AG08395 (cell line): ENCODE measurements at places on chromosomes 3 and 15.

- no peak for DNase-seq
These were observed 25.1 kb upstream of the POLG start for GRCh38 chr15:89359471-89360293.

DNA sequence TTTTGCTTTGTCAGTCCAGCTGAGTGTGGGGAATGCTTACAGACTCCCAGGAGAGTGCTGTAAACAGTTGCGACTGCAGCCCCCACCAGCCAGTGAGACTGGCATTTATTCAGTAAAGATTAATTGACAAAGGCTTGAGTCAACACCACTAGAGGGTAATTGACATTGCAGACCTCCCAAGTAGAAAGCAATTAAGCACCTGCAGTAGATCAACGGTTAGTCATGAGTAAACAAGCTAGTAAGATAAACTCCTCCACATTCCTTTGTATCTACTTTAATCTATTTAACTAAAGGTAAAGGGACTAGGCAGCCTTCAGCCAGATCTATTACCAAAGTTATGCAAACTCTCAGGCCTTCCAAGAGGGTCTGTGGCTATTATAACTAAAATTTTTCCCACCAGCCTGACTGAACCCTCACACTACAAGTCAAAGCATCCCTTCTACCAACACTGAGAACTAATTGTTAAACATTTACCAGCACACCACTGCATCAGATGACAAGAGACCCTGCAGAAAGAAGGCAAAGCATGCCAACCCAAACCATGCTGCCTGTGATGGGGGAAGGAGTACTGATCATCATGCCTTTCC is 30.5 kb upstream of the GALNT15 start:
- no peak for DNase-seq

- DNase-seq: no peak
These were observed 79.8 kb upstream of the MDFIC2 start for GRCh38 chr3:70392227-70392626.

DNA sequence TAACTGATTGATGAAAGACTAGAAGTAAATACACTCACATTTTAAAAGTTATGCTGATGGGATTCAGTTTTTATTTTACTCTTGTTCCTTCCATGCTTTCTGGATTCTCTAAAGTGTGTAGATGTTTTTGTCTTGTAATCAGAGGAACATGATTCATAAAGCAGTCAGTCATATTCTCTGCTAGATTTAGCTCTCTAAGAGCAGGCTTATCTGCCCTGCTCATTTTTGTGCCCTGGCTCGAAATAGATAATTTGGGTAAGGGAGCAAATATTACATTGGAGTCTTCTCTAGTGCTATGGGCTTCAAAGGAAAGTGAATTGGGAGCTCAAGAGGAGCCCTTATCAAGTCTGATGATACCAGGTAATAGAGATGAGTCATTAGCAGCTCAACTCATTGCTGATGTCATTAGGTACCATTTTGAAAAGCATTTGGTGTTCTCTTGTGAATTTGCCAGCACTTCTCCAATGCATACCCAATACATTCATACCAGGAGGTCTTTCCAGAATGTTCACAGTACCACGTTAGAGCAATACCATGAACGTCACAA is 27.7 kb downstream of the SACM1L start:
- DNase-seq: no peak

- no peak for DNase-seq
These were observed 609 bp upstream of the TBC1D23 start for GRCh38 chr3:100260081-100260684.

- no peak for DNase-seq
These were observed 59.3 kb downstream of the MCF2L2 start for GRCh38 chr3:183369117-183369516.

- no peak for DNase-seq
These were observed 12.9 kb downstream of the WNT5A start for GRCh38 chr3:55474213-55474632.

- no peak for DNase-seq
These were observed 185.5 kb upstream of the KCNMB2 start for GRCh38 chr3:178350763-178351162.

DNA sequence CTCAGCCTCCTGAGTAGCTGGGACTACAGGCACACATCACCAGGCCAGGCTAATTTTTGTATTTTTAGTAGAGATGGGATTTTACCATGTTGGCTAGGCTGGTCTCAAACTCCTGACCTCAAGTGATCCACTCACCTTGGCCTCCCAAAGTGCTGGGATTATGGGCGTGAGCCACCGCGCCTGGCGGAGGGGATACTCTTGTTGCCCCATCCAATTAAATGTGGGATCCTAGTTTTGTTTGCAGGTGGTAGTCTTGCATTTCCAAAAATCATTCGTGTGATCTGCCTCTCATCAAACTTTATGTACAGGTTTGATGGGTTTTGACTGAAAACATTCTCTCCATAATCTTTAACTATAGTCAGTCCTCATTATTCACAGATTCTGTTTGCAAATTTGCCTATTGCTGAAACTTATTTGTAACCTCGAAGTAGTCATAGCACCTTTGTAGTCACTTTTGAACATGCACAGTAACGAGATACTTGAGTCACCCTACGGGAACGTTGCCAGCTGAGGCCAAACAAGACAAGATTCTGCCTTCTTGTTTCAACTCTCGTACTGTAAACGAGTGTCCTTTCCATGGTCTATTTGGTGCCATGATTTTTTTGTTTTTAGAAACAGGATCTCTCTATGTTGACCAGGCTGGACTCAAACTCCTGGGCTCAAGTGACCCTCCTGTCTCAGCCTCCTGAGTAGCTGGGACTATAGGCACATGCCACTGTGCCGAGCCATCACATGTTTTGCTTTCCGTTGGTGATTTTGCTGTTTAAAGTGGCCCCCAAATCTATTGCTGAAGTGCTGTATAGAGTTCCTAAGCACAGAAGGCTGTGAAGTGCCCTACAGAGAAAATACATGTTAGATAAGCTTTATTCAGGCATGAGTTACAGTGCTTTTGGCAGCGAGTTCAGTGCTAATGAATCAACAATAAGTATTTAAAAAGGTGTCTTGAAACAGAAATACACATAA is 8.1 kb upstream of the MAPK6 start:
- DNase-seq: peak; percentile 60

GRCh38 chr3:24368605-24369004 is 126.0 kb downstream of the THRB start:
- DNase-seq: no peak

DNA sequence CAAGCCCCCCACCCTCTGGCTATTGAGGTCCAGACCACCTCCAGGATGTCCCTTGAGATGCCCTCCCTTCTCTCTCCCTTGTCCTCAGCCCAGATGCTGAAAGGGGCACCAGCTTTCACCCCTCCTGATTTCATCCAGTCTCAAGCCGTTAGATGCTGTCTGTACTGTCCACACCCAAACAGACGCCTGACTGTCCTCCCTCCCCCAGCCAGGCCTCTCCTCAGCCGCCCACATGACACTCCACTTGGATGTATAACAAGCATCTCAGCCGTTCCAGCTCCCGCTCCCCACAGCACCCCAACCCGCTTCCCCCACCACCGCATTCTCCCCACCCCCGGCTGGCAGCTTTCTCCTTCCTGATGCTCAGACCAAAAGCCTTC is 25.0 kb upstream of the CYP11A1 start:
- peak; percentile 82 for DNase-seq

- DNase-seq: no peak
These were observed 142.8 kb downstream of the IGF1R start for GRCh38 chr15:98791046-98791701.

DNA sequence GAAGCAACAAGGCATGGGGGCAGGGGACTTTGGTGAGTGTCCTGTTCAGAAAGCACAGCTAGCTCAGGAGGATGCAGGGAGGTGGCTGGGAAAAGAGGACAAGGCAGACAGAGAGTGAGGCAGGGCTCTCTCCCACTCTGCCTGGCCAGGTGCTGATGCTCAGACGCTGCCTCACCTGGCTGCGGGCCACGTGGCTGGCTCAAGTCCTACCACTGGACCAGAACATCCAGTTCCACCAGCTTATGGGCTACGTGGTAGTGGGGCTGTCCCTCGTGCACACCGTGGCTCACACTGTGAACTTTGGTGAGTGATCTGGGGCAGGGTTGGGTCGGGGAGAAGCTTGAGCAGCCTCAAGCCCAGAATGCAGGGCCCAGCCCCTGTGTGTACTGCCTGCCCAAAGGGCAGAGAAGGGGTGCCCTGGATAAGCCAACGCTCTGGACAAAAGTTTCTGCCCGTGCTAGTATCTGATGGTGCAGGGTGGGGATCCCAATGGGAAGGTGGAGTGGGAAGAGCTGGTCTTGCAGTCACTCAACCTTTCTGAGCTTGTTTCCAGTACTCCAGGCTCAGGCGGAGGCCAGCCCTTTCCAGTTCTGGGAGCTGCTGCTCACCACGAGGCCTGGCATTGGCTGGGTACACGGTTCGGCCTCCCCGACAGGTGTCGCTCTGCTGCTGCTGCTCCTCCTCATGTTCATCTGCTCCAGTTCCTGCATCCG is 20.9 kb downstream of the NOX5 start:
- no peak for DNase-seq

- no peak for DNase-seq
These were observed 445.7 kb upstream of the BCHE start for GRCh38 chr3:166282931-166283330.

- no peak for DNase-seq
These were observed 207.9 kb upstream of the SLC2A2 start for GRCh38 chr3:171234298-171235010.

DNA sequence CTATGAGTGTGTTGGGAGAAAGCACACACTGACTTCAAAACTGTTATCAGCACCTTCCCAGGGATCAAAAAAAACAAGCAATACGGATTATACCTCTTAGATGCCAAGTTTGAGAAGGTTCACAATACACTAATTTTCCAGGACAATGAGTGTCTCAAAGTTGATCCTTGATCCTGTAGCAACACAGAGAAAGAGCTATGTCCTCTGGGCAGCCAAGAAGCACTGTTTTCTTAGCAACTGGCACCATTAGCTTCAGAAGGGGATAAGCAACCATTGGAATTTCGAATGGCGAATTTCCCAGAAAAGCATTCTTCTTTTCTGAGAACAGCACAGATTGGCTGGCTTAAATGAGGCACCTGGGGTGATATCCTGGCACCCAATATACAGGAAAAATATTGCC is 270.3 kb upstream of the RORA start:
- DNase-seq: no peak

DNA sequence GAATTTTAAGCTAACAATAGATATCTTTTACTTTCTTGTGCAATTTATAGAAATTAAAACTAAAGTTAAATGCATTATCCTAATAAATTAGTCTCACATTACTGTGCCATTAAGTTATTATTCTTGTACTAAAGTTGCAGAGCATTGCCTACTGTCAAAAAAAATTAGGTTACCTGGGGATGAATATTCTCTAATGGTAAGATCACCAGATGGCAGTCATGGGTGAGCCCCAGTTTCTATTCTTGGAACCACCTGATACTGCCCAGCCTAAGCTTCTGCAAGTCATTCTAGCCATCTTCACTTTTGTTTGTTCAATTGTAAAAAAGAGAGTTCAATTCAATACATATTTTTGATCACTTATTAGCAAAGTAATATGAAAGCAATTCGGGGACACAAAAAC is 213.2 kb downstream of the CADM2 start:
- no peak for DNase-seq

DNA sequence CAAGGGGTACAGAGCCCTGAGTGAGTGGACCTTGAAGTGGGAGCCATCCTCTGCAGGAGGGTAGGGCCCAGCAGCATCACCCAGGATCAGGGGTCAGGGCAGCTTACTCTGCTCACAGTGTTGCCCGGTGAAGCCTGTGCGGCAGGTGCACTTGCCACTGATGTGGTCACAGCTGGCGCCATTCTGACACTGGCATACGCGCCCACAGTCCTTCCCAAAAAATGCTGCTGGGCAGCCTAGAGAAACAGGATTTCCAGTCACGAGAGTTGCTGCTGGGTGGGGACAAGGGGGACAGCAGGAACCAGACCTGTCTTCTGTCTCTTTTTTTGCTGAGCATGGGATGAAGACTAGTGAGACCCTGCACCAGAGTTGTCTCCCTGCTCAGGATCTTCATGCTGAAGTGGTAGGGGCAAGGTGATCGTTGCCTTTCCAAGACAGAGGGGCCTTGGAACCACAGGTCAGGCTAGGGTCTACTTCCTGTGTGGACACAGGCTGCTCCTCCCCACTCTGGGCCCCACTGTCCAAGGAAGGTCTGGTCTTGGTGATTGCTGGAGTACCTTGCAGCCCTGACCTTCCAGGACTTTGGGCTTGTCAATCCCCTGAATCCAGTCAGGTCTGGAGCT is 46.9 kb downstream of the RAB11A start:
- DNase-seq: no peak

- DNase-seq: no peak
These were observed 53.7 kb upstream of the KY start for GRCh38 chr3:134704556-134704955.

DNA sequence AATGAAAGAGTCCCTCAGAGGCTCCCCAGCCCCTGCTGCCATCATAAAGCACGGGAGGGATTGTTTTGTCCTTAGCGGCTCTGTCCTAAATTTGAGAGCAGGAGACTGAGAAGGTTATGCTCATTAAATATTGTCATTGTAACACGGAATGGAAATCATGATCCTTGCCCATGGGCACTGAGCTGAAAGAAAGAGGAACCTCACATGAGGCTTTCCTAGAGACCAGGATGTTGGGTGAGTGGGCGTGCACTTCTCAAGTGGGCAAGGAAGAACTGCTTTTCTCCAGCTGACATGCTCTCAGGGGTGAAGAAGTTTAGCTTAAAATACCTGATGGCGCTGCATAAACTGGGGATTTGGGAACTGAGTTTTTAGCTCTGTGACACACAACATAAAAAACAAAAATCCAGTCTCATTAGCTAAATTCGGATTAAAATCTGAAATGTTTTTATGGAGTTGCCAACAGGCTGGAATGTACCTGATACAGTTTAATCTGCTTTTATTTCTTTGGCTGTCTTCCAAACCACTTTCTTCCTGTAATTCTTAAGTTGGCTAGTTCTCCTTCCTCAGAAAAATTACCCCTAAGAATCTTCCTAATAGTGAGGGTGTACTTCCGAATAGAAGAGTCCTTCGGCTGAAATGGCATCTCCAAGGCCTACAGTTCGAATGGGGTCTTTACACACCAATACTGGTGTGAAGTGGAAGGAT is 31.7 kb downstream of the ADPGK start:
- DNase-seq: no peak

GRCh38 chr3:189680723-189681122 is 49.5 kb downstream of the TP63 start:
- no peak for DNase-seq

DNA sequence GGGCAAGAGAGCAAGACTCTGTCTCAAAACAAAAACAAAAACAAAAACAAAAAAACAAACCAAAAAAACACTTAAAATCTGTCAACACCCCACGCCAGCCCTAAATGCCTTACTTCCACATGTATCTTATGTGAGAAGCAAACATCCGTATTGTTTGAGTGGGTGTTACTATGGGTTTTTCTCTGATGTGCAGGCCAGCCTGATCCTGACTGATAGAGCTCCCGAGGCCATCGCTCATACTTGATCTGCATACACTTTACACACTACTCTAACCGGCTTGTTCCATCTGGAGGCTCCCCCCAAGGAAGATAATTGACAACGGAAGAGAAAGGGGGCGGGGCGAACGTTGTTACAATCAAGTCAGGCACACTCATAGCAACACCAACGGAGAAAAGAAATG is 237.4 kb downstream of the TBL1XR1 start:
- DNase-seq: no peak
